Neural crest cell (in vitro differentiated cells): ENCODE measurements at places on chromosomes 3 and 15. TPM values are rescaled to one million over a fixed set of nuclear protein-coding genes. Genes with fewer than 3 reads are reported as not detected.

- DNase-seq, result no peak
Measured at GRCh38 chr3:135690664-135691063, 274.9 kb upstream of the PPP2R3A start.

- DNase-seq, result no peak
Measured at GRCh38 chr3:114642951-114643741, 349.3 kb downstream of the TIGIT start.

DNA sequence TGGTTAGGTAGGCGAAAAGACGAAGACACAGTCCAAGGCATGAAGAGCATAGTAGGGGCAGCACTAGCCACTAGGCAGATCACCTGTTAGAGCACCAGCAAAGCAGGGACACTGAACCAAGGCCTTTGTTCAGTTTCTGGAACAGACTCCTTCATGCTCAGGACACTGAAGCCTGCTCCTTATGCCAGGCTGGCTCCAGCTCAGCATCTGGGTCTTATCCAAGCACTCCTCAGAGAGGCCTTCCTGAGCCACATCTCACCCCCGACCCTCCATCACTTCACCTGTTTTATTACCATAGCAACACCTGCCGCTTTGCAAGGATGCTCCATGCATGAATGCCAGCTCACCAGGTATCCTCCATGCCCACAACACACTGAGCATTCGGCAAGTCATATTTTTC lies 206.3 kb upstream of the CHRNA7 start:
- no peak for DNase-seq

DNA sequence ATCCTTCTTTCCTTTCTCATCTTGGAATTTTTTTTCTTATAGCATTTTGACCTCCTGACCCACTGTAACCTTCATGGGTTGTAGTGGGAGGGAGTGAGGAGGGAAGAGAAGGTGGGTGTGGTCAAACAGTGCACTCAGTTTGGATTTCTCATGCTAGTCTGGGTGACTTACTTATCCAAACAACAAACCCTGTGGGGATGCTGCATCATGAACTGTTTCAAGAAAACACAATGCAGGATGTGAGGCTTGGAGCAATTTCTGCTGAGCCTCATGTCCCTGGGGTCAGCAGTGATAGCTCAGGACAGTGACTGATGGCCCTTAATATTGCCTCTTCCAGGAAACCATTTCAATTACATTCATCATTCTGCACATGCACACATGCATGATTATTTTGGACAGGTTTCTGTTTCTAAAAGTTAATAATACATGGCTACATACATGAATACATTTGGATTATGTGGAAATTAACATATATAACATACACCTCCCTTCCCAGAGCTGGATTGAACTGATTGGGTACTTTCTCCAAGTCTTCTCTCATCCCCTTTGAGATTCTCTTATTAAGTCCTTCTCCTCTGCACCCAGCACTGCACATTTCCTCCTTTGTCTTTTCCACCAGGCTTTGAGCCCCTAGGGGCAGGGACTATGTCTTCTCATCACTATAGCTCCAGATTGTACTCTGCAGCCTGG lies 61.2 kb downstream of the ADAMTSL3 start:
- DNase-seq, result no peak

Gene AQP9
- total RNA-seq, result not detected in 2 replicates

GRCh38 chr3:22734756-22735155 lies 468.4 kb upstream of the UBE2E2 start:
- no peak for DNase-seq

GRCh38 chr15:74769463-74770025 lies 12.3 kb upstream of the CSK start:
- no peak for DNase-seq

DNA sequence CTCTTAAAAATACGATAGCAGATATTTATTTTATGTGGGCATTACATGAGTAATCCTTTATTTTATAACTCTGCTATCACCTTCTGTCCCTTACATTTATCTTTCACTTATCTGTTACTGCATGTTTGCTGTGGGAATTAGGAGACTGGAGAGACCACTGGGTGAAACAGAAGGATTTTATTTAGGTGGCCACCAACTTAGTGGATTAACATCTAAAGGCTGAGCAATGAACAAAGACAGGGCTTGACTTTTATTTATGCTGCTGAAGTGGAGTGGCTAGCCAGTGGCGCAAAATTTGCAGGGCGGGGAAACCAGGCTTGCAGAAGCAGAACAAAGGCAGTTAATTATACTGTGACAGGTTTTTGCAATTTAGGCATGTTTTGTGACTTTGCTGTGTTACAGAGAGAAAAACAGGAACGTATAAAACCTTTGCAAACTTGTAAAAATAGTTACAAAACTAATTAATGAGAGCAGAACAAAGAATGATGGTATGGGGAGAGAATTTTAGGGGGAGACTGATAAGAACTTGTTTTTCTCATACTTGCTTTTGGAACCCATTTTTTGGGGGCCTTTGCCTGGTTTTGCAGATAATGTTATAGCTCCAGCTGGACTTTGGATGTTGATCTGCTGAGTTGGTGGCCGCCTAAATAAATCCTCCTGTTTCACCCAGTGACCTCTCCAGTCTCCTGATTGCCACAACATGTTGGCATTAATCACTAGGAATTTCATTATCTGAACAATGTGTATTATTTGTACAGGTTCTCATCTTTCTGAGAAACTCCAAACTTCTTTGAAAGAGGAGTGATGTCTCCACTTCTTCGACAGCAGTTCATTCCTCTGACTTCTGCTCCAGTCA lies 18.0 kb downstream of the KLHL24 start:
- no peak for DNase-seq

DNA sequence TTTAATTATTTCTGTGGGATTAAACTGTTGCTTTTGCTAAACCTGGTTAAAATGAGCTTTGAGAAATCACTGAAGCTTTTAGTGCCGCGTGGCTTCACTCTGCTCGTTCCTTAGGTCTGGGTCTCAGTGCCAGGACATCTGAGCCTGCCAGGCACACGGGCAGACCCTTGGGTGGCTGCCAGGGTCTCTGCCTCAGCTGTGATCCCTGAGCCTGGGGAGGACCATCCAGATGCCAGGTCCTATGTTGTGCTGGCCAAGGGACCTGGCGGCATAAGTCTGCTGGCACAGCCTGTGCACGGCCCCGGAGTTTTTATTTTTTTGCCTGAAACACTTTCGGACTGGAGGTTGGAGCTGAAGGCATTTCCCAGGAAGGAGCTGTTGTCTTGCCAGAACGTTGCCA lies 328.1 kb downstream of the LRTM1 start:
- no peak for DNase-seq

GRCh38 chr15:86743283-86743903 lies 663.7 kb downstream of the AGBL1 start:
- DNase-seq, result peak; percentile 41

Gene CMTM7
- total RNA-seq, result 37.4 and 38.0 TPM in 2 replicates

- no peak for DNase-seq
Measured at GRCh38 chr3:177345973-177346503, 148.8 kb upstream of the TBL1XR1 start.

Gene MAPKAPK3
- 37.0 and 38.8 TPM in 2 replicates for total RNA-seq

GRCh38 chr3:42979044-42979972 lies at the start of gene GASK1A:
Gene GASK1A, plus strand, starts transcription at chr3:42979311. Its CDS starts 332 bp downstream, at chr3:42979643.
- DNase-seq, result peak; percentile 40

- DNase-seq, result no peak
Measured at GRCh38 chr3:56795097-56795828, 6.5 kb downstream of the ARHGEF3 start.

Gene NR2E3
- not detected in 2 replicates for total RNA-seq
